ENCODE measurements at places on chromosomes 6 and 20.

- no peak for DNase-seq
Measured at GRCh38 chr20:36932476-36933426, 18.8 kb downstream of the SAMHD1 start.

- DNase-seq, result no peak
Measured at GRCh38 chr6:157445277-157446009, 64.5 kb downstream of the ZDHHC14 start.

GRCh38 chr6:35417979-35418661, 34.0 kb upstream of the FANCE start:
- DNase-seq, result no peak

DNA sequence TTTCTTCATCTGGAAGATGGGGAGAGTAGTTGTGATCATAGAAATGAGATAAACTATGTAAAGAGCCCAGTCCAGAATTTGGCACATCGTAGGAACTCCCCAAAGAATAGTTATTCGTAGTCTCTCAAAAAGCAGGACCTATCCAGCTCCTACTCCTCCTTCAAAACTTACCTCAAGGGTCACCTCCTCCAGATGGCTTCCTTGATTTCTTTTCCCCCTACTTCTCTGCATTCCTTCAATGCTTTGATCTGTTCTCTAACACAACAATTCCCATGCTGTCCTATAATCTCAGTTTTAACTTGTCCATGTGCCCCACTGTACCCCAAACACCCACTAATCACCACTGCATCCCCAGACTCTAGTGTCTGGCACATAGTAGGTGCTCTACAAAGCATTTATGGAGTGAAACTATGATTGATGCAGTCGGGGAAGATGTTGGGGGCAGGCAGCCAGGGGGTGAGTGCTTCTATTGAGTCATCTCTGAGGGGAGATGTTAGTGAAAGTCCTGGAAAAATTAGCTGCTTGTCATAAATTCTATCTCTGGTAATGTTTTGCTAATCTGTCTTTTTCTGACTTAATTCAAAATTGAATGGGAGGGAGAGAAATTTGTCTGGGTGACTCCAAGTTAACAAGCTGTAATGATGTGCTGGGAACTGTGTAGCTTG, 181.3 kb upstream of the KCNG1 start:
- no peak for DNase-seq

- no peak for DNase-seq
Measured at GRCh38 chr6:63261820-63262219, 50.6 kb downstream of the FKBP1C start.

DNA sequence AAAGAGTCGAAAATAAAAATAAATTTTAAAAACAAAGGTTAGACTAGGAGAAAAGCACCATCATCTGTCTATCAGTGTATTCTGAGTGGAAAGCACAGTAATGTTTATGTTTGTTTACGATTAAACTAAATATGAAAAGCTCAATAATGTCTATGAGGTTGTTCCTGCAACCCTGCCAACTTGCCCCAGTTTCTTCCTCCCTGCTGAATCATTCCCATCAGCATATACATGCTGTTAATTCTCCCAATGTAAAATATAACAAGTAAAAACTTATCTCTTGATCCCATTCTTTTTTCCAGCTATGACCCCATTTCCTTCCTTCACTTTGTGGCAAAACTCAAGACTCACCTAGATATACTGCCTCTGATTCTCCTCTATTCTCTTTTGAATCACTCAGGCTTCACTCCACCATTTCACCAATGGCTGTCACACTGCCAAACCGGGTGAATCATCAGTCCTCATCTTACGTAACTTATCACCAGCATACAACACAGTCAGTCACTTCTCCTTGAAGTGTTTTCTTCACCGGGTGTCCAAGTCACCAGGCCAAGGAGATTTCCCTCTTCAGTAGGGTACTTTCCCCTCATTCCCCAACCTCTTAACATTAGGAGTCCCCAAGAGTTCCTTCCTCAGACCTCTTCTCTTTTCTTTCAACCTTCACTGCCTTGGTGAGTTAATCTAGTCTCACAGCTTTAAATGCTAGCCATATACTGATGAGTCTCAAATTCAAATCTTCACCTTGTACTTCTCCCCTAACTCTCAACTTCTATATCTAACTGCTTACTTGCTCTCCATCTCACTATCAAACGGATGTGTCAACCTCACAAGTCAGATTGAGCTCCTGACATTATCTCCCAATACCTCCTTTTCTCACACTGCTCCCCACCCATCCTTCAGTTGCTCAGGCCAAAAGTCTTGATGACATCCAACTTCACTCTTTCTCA, 6.2 kb downstream of the TMEM242 start:
- no peak for DNase-seq

Data from B cell (primary cell).